ENCODE measurements at places on chromosomes 3 and 15.

GRCh38 chr3:105409364-105409763 is 42.7 kb downstream of the ALCAM start:
- DNase-seq, result no peak

DNA sequence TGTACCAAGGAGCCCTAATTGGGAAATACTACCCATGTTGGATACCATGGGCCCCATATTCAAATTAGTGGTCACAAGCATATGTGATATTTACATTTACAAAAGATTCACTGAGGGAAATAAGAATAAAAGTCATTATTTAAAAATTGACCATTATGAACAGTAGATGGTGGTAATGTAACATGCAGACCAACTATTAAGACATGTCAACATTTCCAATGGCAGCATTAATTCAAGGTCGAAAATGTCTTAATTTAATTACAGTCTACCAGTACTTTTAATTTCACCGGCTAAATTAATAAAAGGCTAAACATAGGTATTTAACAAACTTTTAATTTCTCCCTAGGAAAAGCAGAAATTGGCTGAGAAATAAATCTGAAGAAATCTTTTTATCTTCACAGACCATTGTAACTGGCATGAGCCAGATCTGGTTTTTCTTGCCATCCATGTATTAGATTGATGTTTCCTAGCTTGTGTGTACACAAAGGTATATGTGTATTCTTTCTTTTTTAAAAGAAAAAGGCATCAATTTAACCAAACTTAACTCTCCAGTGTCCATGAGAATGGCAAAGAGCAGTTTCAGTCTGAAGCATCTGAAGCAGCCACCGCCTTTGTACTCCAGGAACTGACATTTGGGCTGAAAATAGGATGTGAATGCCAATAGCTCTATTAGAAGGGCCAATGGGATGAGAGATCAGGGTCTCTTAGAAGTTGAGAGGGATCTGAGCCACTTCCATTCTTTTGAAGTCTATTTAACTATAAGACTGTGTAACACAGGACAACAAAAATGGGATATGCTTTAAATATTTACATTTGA is 26.6 kb downstream of the NEK11 start:
- DNase-seq, result peak; percentile 35

DNA sequence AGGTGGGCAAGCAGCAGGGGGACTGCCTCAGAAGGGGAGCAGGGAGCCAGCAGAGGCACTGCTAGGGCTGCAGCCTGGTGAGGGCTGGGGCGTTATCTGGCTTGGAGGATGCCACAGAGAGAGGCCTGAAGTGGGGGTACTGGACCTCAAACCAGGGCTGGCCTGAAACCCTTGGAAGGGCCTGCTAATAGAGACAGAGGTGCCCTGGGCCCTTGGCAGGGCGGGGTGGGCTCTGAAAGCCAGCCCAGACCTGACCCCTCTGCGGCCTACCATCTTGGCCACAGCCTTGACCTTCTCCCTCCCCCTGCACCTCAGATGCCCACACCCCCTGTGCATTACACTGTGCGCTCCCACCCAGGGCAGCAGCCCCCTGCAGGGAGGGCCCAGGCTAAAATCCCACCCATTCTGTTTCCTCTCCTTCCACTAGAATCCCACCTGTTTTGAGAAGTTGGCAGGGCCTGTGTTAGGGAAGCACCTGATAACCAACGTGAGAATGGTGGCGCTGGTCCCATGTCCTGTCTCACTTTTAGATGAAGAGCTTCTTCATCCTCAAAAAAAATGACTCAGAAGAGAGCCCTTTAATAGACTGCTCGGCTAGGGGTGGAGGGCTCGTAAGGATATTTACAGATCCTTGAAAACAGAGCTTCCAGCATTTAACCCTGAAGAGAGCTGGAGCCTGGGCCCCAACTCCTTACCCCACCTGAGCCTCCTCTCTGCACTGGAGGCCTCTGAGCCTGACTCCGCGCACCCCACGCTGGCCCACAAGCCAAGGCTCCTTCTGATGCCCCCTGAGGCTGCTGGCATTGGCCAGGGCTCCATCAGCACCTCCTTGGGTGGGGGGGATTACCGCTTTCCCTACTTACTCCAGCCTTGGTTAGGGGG is 29.8 kb downstream of the LOXL1 start:
- DNase-seq, result no peak

GRCh38 chr3:133838916-133839800 is 33.5 kb downstream of the SRPRB start:
- no peak for DNase-seq

DNA sequence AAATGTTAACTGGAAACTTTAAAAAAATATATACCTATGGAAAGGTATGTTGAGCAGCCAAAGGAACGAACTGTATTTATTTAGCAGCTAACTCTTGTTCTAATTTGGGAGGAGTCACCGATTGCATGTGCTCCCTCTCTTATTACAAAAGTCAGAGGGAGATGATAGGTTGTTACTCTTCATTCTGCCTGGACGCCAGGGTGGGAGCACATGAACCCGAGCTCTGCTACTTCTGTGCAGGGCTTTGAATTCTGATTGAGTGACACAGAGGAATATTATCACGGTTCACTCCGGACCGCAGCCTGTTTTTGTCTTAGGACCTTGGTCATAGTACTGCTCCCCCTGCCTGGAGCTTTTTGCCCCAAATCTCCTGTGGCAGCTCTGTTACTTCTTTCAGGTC is 36.9 kb upstream of the LRIG1 start:
- DNase-seq, result no peak

- no peak for DNase-seq
Observed at GRCh38 chr3:40995271-40995670, 204.0 kb upstream of the CTNNB1 start.

- DNase-seq, result peak; percentile 86
Observed at GRCh38 chr3:169662132-169662842, 1.2 kb downstream of the MECOM start.

GRCh38 chr3:15800327-15800726 is 2.5 kb upstream of the ANKRD28 start:
- no peak for DNase-seq

- DNase-seq, result peak; percentile 50
Observed at GRCh38 chr15:50051811-50052419, 67.1 kb downstream of the ATP8B4 start.

Measured in NCI-H524 (cell line).